ENCODE measurements at places on chromosomes 5 and 9.

DNA sequence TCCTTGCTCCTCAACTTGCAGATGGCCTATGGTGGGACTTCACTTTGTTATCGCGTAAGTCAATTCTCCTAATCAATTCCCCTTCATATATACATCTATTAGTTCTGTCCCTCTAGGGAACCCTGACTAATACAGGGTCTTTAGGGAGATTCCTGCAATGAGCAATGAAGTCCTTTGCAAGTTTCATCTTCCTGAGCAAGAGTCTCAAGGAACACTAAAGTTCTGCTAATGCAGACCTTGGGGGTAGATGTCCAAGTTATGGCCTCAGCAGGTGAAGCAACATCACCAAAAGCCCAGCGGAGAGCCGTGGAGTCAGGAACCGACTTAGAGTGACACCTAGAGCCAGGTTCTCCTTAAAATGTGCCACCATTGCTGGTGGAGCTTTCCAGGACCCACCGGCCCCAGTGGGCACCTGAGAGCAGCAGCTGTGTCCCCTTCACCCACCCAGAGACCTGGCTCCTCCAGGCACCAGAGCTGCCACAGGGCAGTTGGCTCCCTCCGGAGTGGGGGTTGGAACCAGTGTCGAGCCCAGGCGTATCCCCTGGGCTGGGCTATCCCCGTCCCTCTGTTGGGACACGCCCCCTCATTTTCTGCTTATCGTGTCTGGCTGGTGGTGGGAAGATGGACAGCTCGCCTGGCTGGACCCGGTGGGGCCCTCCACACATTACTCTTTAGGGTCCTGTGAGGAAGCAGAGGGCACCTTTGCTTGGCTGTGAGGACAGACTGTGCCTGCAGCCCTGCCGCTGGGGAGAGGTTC is 10.9 kb upstream of the FCN1 start:
- no peak for DNase-seq

GRCh38 chr5:110104726-110105669 is 415.3 kb downstream of the MAN2A1 start:
- DNase-seq: no peak

DNA sequence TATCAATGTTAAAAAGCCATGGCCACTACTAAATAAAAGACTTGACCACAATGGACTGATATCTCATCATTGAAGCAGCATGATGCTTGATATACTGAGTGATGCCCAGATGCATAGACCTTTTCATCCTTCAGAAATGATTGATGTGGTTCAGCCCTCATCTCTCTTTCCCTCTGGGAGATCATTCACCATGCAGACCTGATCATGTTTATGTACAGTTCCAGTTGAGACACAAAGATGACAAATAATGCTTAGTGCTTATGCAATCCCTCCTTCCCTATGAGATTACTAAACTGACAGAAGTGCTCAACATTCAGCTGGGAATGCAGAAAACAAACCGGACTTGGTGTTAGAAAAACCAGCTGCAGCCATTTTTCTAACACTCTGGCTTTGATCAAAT is 91.9 kb upstream of the TLR4 start:
- no peak for DNase-seq

- no peak for DNase-seq
These were observed 62.0 kb upstream of the IER5L start for GRCh38 chr9:129239946-129240490.

All from HS-5 (cell line).